T-helper 17 cell (primary cell): ENCODE measurements at places on chromosomes 3 and 15.

GRCh38 chr15:89874926-89875564 is 18.7 kb downstream of the AP3S2 start:
- H3K4me1 ChIP-seq: peaks cover 7% of the 10 kb centered on the region
- no peaks in the 10 kb centered on the region for H3K27me3 ChIP-seq
- peaks cover 6% of the 10 kb centered on the region for H3K36me3 ChIP-seq
- DNase-seq: peak; percentile 73
- H3K27ac ChIP-seq: no peak overlapping the region
- no peak overlapping the region for H3K4me3 ChIP-seq

DNA sequence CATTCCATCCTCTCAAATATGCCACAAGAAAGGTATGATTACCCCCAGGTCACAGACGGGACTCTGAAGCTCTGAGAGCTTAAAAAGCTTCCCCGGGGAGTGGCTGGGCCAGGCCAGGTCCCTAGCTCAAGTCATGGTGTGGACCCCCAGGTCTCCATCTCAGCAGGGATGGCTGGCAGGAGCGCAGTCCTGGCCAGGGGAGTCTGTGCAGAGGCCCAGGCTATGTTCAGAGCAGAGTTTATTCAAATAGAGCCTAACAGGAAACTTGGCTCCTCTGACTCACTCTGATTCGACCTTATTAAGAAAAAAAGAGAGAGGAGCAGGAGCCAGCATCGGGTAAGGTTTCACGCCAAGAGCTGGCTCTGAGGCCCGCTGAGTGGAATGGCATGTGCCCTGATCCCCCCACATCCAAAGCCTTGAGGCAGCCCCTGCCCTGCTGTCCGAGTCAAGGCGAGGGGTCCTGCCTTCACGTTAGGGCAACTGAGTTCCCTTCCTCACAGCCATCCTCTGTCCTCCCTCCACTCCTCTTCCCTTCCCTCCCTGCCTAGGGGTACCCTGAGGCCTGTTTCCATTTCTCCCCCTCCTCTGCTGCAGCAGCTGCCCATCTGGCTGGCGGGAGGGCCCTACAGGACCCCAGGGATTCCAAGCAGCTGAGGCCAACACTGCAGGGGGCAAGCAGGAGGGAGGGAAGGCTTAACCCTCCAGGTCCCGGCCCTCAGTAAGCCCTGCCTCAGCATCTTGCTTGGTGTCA is 1.9 kb upstream of the LOXL1 start:
- H3K4me1 ChIP-seq: peaks cover 41% of the 10 kb centered on the region
- H3K36me3 ChIP-seq: no peaks in the 10 kb centered on the region
- H3K27ac ChIP-seq: peak overlapping the region; percentile 94
- H3K27me3 ChIP-seq: no peaks in the 10 kb centered on the region

DNA sequence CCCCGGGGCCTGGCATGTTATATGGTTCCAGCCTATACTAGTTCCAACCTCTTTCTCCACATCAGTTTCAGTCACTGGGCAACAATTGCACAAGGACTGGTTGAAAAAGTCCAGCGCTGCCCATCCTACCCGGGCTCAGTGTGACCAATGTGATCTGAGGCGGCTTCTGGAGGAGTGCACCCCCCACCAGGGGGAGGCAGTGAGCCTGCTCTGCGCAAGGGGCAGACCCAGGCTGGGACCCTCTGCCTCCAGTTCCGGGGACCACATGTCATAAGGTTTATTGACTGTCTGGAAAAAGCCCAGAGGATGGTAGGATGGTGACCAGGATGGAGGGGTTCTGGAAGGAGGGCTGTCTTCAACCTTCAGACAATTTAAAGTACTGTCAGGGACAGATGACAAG is 25.6 kb upstream of the NR2E3 start:
- no peak overlapping the region for H3K4me3 ChIP-seq
- no peaks in the 10 kb centered on the region for H3K36me3 ChIP-seq
- H3K27me3 ChIP-seq: peaks cover 45% of the 10 kb centered on the region
- no peak overlapping the region for H3K27ac ChIP-seq
- peaks cover 7% of the 10 kb centered on the region for H3K4me1 ChIP-seq

DNA sequence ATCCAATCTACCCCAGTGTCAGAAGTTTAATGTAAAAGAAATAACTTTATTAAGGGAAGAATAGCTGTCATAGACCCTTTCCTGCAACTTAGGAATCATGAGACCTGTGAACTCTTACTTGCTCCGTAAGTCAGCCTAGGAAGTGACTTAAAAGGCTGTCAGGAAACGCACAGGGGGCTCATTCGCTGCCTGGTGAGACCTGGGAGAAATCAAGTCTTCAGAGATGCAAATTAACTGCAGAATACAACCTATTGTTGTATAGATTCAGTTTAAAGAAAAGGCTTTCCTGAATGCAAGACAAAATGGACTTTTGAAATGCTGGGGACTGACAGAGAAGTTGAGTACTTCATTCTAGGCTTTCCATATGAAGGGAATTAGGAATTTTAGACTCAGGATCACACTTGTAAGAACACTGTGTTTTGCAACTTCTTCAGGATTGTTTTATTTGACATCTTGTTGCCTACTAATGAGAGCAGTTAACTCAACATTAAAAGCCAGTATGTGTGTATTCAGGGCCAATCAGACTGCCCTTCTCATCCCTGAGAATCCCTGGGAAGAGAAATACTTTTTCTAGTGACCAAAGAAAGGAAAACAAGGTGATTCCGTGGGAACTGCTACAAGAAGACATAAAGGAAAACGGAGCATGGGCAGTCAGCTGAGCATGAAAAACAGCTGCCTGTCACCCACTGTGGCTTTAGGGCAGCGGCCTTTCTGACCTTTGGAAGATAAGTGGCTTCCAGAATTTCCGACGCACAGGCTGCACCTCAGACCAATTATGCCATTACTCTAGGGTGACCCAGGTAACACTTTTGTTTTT is 18.5 kb upstream of the DPPA4 start:
- no peak overlapping the region for H3K4me3 ChIP-seq
- H3K27me3 ChIP-seq: peaks cover 21% of the 10 kb centered on the region
- no peaks in the 10 kb centered on the region for H3K36me3 ChIP-seq
- no peak for DNase-seq

DNA sequence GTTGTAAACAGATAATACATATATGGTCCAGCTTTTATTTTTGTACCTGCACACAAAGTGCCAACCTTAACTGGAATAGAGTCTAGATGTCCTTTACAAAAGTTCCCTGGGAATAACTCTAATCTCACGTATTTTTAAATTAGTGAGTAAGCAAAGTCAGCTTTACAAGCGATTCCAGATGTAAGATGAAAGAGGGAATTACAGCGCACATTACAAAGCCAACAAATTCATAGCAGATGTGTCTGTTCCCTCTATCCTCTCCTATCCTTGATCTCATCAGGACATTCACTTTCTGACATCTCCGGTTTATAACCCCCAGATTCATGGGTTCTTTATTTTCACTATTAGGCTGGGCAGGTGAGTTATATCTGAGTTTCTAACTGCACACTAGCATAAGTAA is 406.8 kb upstream of the ZNF385D start:
- H3K27ac ChIP-seq: no peak overlapping the region
- H3K36me3 ChIP-seq: no peaks in the 10 kb centered on the region
- no peak for DNase-seq
- H3K4me1 ChIP-seq: no peaks in the 10 kb centered on the region
- no peak overlapping the region for H3K4me3 ChIP-seq

DNA sequence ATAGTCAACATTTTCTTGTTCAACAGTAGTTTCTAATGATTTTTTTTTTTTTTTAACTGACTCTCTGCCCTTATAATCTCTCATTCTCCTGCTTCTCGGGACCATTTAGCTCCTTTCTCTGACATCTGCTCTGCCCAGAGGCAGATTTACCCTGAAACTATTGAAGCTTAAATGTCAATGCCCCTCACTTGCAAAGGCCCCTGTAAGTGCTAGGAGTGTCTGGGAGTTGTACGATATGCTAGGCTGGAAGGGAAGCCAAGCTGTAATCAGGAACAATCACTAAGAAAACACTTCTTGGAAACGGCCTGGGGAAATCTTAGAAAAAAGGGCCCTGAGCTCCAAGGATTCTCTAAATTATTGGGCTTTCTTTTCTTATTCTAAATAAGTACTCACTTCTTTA is 5.8 kb upstream of the PLOD2 start:
- peaks cover 32% of the 10 kb centered on the region for H3K27me3 ChIP-seq
- no peak for DNase-seq
- H3K4me1 ChIP-seq: no peaks in the 10 kb centered on the region
- no peak overlapping the region for H3K4me3 ChIP-seq

- H3K36me3 ChIP-seq: no peaks in the 10 kb centered on the region
- peaks cover 64% of the 10 kb centered on the region for H3K27me3 ChIP-seq
- peaks cover 7% of the 10 kb centered on the region for H3K4me1 ChIP-seq
- DNase-seq: no peak
These were observed 263.3 kb downstream of the ABHD5 start for GRCh38 chr3:43953814-43954692.
